Subcutaneous adipose tissue (tissue), 4 donors: ENCODE measurements at places on chromosomes 2 and 18. TPM values are rescaled to one million over a fixed set of nuclear protein-coding genes. Genes with fewer than 3 reads are reported as not detected.

Gene MDH1B
- 1.1 TPM for total RNA-seq

Gene GAD1
- total RNA-seq, result 0.68 TPM

Gene FBLN7
- total RNA-seq, result 1.3 TPM

Gene REG1B
- total RNA-seq, result not detected

Gene GALR1
- total RNA-seq, result 0.22 TPM

Gene SLC5A7
- under 0.01 TPM for total RNA-seq

Gene C1GALT1C1L
- total RNA-seq, result 1.8 TPM

Gene PXDN
- total RNA-seq, result 101 TPM

Gene ASPRV1
- total RNA-seq, result 2.6 TPM

Gene RAB27B
- 0.88 TPM for total RNA-seq

Gene CAPN13
- total RNA-seq, result not detected

Gene C2orf69
- 16.5 TPM for total RNA-seq

Gene SYT4
- not detected for total RNA-seq

Gene CHRND
- total RNA-seq, result not detected
